Gastrocnemius medialis (tissue), 4 donors: ENCODE measurements at places on chromosomes 3 and 15.

DNA sequence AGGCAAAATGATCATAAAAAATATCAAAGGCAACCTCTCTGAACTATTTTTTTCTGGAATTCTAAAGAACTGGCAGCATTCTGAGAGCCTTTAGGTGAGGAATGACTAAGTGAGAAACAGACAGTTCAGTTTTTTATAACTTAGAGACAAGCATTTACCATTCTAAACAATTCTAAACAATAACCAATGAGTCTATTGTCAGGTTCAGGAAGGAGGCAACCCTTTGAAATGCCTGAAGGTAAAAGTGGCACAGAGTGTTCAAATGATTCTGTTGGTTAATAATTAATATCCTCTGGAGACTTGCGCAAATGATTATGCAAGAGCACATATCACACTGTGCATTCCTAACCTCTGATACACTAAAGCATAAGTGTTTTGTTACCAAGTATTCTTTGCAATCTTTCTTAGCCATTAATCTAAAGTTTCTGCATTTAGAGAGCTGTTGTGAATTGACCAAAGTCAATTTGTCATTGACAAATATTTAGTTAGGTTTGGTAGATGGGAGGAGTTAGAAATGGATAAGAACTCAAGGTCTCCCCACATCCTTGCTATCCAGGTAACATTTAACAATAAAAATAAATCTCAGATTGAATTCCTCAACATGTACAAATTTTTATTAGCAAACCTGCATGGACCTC lies 9.2 kb upstream of the TGFBR2 start:
- no peak for DNase-seq

GRCh38 chr3:28138043-28138610 lies 103.3 kb upstream of the CMC1 start:
- no peak for DNase-seq

- DNase-seq: peak; percentile 79
Observed at GRCh38 chr3:194756791-194757325, 71.2 kb downstream of the FAM43A start.

DNA sequence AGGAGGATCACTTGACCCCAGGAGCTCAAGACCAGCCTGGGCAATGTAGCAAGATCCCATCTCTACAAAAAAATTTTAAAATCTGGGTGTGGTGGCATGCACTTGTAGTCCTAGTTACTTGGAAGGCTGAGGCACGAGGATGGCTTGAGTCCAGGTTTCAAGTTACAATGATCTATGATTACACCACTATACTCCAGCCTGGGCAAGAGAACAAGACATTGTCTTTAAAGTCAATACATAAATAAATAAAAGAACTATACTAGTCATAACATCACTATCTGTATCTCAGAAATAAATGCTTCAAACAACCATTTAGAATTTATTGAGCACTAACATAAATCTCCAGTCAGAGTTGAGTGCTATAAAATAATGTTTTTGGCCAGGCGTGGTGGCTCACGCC lies 8.5 kb upstream of the PHLDB2 start:
- no peak for DNase-seq
